ENCODE measurements at places on chromosomes 4 and X. TPM values are rescaled to one million over a fixed set of nuclear protein-coding genes. Genes with fewer than 3 reads are reported as not detected.
A peak's percentile ranks its signal among the peaks of the same experiment; 100 is the strongest.

DNA sequence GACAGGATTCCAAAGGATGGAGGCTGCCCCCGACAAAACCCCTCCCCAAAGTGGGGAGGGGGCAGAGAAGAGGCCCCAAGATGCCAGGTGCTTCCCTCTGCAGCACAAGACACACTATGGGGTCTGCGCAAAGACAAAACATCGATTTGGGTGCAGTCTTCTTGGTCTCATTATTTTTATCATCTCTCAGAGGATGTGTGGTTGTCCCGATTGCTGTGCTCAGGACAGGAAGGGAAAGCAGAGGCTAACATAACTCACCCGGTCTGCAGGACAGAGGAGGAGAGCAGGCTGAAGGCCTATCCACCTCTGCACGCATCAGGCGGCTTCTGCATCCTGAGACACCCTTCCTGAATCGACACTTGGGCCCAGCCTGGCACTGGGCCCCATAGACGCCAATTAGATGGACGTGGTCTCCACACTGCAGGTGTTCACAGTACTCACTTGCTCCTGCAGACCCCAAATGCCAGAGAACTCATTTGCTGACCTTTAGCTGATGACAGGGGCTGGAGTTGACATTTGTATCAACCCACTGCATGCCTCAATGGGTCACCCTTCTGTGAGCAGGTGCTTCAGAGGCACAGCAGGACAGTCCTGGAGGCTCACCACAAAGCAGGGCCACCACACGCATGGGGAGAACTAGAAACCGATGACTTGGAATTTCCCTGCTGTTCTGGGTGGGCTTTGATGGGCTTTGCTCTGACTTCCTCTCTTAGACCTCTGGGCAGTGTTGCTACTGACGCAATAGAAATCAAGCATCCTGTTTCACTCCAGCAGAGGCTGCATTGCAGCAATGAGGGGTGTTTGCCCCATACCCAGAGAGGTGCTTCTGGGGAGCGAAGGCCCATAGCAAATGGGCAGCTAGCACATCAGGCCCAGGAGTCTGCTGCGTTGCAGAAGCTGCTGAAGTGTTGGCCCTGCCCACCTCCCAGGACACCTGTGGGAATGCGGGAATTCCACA lies 96.3 kb upstream of the ENPP6 start:
- no peak overlapping the region for H3K27ac ChIP-seq
- no peak overlapping the region for H3K4me3 ChIP-seq
- H3K36me3 ChIP-seq: no peaks in the 10 kb centered on the region
- no peaks in the 10 kb centered on the region for H3K4me1 ChIP-seq

GRCh38 chr4:152344001-152344400 lies 191.9 kb downstream of the FBXW7 start:
- no peaks in the 10 kb centered on the region for H3K4me1 ChIP-seq
- no peaks in the 10 kb centered on the region for H3K36me3 ChIP-seq
- H3K4me3 ChIP-seq: no peak overlapping the region
- H3K27ac ChIP-seq: no peak overlapping the region

The IGSF1 gene
- 0.84 TPM for total RNA-seq

The MAOB gene
- 51.7 TPM for total RNA-seq

The GPRASP2 gene
- total RNA-seq: 34.8 TPM

- H3K4me1 ChIP-seq: peaks cover 14% of the 10 kb centered on the region
- H3K4me3 ChIP-seq: no peak overlapping the region
- H3K36me3 ChIP-seq: no peaks in the 10 kb centered on the region
- no peak overlapping the region for H3K27ac ChIP-seq
- no peak for DNase-seq
- H3K27me3 ChIP-seq: no peaks in the 10 kb centered on the region
Measured at GRCh38 chr4:52837716-52838558, 24.2 kb upstream of the RASL11B start.

GRCh38 chr4:136306361-136306760 lies 1225.9 kb downstream of the PCDH18 start:
- H3K27me3 ChIP-seq: no peaks in the 10 kb centered on the region
- H3K4me1 ChIP-seq: no peaks in the 10 kb centered on the region
- no peak for DNase-seq
- H3K4me3 ChIP-seq: no peak overlapping the region
- no peak overlapping the region for H3K27ac ChIP-seq

The SHOX gene
- total RNA-seq: not detected

The NUDT10 gene
- total RNA-seq: 1.8 TPM

The BTC gene
- total RNA-seq: 0.11 TPM

DNA sequence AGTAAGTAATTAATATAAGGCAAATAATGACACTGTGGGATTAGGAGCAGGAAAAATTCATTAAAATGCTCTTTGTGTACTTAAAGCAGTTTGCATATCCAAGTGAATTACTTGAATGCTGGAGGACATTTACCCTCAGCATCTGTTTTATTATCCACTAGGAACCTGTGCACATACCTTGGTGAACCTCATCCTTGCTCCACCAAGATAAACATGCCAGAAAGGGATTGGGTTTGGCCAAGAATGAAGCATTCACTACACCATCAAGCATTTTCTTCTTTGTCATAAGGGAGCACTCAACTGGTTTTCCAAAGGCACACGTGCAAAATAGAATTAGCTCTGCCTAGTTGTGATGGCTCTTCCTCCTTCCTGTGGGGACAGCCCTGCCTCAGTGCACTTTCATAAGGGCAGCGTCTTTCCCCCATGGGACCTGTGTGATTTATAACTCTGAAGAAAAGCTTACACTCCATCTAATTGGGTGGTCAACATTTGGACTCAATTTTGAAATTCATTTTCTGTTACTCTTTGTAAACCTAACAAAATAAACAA lies 291.7 kb downstream of the USP46 start:
- no peak overlapping the region for H3K4me3 ChIP-seq
- H3K27ac ChIP-seq: no peak overlapping the region

DNA sequence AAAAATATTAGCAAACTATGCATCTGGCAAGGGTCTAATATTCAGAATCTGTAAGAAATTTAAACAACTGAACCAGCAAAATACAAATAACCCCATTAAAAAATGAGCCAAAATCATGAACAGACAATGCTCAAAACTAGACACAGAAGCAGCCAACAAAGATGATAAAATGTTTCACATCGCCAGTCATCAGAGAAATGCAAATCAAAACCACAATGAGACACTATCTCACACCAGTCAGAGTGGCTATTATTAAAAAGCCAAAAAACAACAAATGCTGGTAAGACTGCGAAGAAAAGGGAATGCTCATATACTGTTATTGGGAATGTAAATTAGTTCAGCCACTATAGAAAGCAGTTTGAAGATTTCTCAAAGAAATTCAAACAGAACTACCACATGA lies 201.3 kb upstream of the CPEB2 start:
- no peaks in the 10 kb centered on the region for H3K27me3 ChIP-seq
- no peak for DNase-seq
- H3K36me3 ChIP-seq: no peaks in the 10 kb centered on the region
- no peaks in the 10 kb centered on the region for H3K4me1 ChIP-seq

DNA sequence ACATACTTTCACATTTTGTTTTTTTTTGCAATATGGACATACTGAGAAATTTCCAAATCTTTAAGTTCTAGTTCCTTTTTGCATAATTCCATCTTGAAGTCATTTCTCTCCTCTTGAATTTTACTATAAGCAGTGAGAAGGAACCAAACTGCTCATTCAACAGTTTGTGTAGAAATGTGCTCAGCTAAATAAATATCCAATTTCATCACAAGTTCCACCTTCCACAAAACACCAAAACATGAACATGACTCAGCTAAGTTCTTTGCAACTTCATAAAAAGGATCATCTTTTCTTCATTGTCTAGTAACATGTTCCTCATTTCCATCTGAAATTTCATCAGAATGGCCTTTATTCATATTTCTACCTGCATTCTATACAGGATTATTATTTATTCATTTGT lies 77.3 kb upstream of the FGF13 start:
- DNase-seq: no peak
- no peaks in the 10 kb centered on the region for H3K36me3 ChIP-seq
- peaks cover 3% of the 10 kb centered on the region for H3K27me3 ChIP-seq

- no peak overlapping the region for H3K4me3 ChIP-seq
- DNase-seq: no peak
- no peaks in the 10 kb centered on the region for H3K27me3 ChIP-seq
- no peaks in the 10 kb centered on the region for H3K4me1 ChIP-seq
Measured at GRCh38 chr4:135515295-135515694, 1313.7 kb upstream of the PABPC4L start.

- peaks cover 11% of the 10 kb centered on the region for H3K4me1 ChIP-seq
- H3K4me3 ChIP-seq: no peak overlapping the region
- DNase-seq: peak; percentile 71
- H3K36me3 ChIP-seq: no peaks in the 10 kb centered on the region
- H3K27ac ChIP-seq: no peak overlapping the region
Measured at GRCh38 chr4:48127682-48128404, 6.2 kb downstream of the TXK start.

The EXOC1L gene
- not detected for total RNA-seq

The LINC00632 gene
- 30.5 TPM for total RNA-seq

GRCh38 chrX:135087867-135088266 lies 32.5 kb downstream of the ETDB start:
- no peak overlapping the region for H3K27ac ChIP-seq
- no peak overlapping the region for H3K4me3 ChIP-seq
- peaks cover 5% of the 10 kb centered on the region for H3K27me3 ChIP-seq

DNA sequence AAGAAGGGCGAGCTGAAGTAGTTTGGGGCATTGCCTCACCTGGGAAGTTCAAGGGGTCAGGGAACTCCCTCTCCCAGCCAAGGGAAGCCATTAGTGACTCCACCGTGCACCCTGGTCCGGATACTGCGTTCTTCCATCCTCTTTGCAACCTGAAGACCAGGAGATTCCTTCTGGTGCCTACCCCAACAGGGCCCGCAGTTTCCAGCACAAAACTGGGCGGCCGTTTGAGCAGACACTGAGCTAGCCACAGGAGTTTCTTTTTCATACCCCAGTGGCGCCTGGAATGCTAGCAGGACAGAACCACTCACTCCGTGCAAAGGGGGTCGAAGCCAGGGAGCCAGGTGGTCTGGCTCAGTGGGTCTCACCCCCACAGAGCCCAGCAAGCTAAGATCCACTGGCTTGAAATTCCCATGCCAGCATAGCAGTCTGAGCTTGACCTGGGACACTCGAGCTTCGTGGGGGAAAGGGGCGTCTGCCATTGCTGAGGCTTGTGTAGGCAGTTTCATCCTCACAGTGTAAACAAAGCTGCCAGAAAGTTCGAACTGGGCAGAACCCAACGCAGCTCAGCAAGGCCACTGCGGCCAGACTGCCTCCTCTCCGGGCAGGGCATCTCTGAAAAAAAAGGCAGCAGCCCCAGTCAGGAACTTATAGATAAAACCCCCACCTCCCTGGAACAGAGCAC lies 1039.4 kb upstream of the IGFBP7 start:
- no peaks in the 10 kb centered on the region for H3K27me3 ChIP-seq
- H3K4me3 ChIP-seq: no peak overlapping the region
- no peaks in the 10 kb centered on the region for H3K4me1 ChIP-seq

DNA sequence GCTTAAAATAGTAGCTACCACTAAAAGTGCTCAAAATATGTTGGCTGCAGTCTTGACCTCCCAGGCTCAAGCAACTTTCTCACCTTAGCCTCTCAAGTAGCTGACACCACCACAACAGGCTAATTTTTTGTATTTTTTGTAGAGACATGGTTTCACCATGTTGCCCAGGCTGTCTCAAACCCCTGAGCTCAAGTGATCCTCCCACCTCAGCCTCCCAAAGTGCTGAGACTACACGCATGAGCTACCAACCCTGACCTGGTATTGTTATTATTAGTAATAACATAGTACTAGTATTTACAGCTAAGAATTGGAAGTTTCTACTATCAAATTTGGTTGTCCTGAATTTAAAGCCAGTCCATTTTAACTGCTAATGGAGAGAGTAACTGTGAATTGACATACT lies 18.0 kb downstream of the STAP1 start:
- no peak for DNase-seq
- H3K27ac ChIP-seq: no peak overlapping the region
- H3K27me3 ChIP-seq: no peaks in the 10 kb centered on the region
- H3K4me1 ChIP-seq: no peaks in the 10 kb centered on the region
- H3K36me3 ChIP-seq: no peaks in the 10 kb centered on the region
- no peak overlapping the region for H3K4me3 ChIP-seq

- H3K4me3 ChIP-seq: no peak overlapping the region
- H3K36me3 ChIP-seq: no peaks in the 10 kb centered on the region
- no peaks in the 10 kb centered on the region for H3K27me3 ChIP-seq
- H3K27ac ChIP-seq: no peak overlapping the region
- no peak for DNase-seq
- no peaks in the 10 kb centered on the region for H3K4me1 ChIP-seq
Measured at GRCh38 chr4:28211676-28212470, 1351.2 kb downstream of the STIM2 start.

- no peak for DNase-seq
- no peak overlapping the region for H3K27ac ChIP-seq
- H3K27me3 ChIP-seq: no peaks in the 10 kb centered on the region
Measured at GRCh38 chr4:174538123-174538875, 16.0 kb upstream of the HPGD start.

DNA sequence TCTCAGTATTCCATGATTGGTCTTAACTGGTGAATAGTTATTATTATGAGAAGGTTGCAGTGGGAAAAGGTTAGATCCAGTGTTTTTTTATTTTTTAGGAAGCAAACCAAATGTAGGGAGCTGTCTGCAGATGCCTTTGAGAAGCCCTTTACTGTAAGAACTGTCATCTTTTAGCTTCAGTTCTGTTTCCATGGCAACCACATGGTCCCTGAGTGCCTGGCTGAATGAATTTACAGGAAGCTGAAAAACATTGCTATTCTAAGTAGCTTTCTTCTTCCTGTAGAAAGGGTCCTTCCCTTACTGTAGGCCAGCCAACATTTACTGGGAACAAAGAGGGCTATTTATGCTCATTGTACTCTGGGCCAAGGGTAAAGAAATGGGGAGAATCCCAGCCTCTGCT lies 103.3 kb downstream of the DCLK2 start:
- no peak overlapping the region for H3K27ac ChIP-seq
- H3K27me3 ChIP-seq: no peaks in the 10 kb centered on the region
- no peak overlapping the region for H3K4me3 ChIP-seq

GRCh38 chr4:1631136-1631535 lies 53.0 kb downstream of the FAM53A start:
- DNase-seq: no peak
- H3K36me3 ChIP-seq: no peaks in the 10 kb centered on the region
- H3K4me3 ChIP-seq: no peak overlapping the region
- H3K27me3 ChIP-seq: no peaks in the 10 kb centered on the region
- H3K4me1 ChIP-seq: no peaks in the 10 kb centered on the region

GRCh38 chrX:86379209-86379608 lies 231.0 kb downstream of the DACH2 start:
- H3K4me1 ChIP-seq: no peaks in the 10 kb centered on the region
- no peaks in the 10 kb centered on the region for H3K36me3 ChIP-seq
- DNase-seq: no peak
- no peak overlapping the region for H3K4me3 ChIP-seq
- peaks cover 5% of the 10 kb centered on the region for H3K27me3 ChIP-seq
- H3K27ac ChIP-seq: no peak overlapping the region

The SOD3 gene
- 17.8 TPM for total RNA-seq

The MAGEB5 gene
- not detected for total RNA-seq

DNA sequence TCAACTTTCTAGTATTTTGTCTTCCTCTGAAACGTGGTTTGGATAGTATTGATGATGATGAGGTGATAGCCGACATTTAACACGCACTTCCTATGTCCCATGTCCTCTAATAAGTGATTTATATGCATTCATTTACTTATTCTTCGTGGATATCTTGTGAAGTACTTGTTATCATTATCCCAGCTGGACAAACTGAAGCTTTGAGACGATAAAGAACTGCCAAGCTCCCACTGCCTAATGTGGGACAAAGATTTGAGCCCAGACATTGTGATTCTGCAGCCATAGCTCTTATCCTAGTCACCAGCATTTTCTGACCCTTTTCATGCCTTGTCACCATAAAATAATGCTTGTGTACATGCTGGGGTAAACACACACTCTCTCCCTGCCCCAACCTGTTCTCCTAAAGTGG lies 92.5 kb downstream of the RAPGEF2 start:
- H3K36me3 ChIP-seq: no peaks in the 10 kb centered on the region
- DNase-seq: no peak
- H3K4me1 ChIP-seq: no peaks in the 10 kb centered on the region

The RASSF6 gene
- not detected for total RNA-seq

The UGT2B11 gene
- not detected for total RNA-seq

All from adrenal gland (tissue), 19 donors.